ENCODE measurements at places on chromosomes 5 and 9.

GRCh38 chr9:86687788-86688187 is 259.5 kb downstream of the GAS1 start:
- no peak for DNase-seq

GRCh38 chr9:2620919-2621721 is 467 bp upstream of the VLDLR start:
- DNase-seq: peak; percentile 65

- DNase-seq: no peak
Observed at GRCh38 chr5:95600557-95600956, 19.3 kb upstream of the GPR150 start.

- peak; percentile 62 for DNase-seq
Observed at GRCh38 chr5:180802325-180803180, at the start of gene MGAT1. TSS of gene MGAT1 (minus strand) at chr5:180802806. CDS start at chr5:180792971, 9,835 bp downstream.

GRCh38 chr5:96337048-96337781 is 95.8 kb downstream of the PCSK1 start:
- DNase-seq: no peak

DNA sequence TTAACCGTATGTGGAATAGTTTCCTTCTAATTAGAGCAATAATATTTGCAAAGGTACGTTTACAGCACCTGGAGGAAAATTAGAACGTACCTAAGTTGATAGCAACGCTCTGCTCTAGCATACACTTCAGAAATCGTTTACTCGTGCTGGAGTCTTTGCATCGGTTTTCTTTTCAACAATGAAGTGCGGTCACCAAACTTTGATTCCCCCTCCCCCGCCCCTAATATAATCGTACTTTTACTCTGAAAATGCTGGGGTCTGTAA is 506 bp downstream of the ADAMTS19 start:
- no peak for DNase-seq

DNA sequence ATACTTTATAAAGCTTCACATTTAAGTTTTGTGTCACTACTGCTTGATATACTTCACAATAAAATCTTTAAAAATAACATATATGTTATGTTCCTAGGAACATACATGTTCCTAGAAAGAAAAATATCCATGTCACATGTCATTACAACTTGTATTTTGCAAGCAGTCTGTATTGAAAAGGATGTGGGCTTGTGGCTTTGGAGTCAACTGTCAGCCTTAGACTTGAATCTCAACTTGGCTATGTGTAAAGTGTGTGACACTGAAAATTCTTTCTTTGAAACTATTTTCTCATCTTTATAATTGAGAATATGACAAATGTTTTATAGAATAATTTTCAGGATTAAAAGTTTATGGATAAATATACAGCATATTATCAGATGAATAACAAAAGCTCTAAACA is 273.1 kb downstream of the KIAA0825 start:
- DNase-seq: no peak
